ENCODE measurements at places on chromosomes 3 and 15. TPM values are rescaled to one million over a fixed set of nuclear protein-coding genes. Genes with fewer than 3 reads are reported as not detected.
A peak's percentile ranks its signal among the peaks of the same experiment; 100 is the strongest.

Gene GOLGA8M
- not detected for total RNA-seq

Gene DET1
- 8.8 TPM for total RNA-seq

Gene FAM81A
- total RNA-seq, result not detected

Gene GPR176
- total RNA-seq, result 15.9 TPM

Gene TEX55
- not detected for total RNA-seq

Gene IL12A
- total RNA-seq, result not detected

Gene CHRNA7
- 19.1 TPM for total RNA-seq

- H3K4me3 ChIP-seq, result no peak overlapping the region
- H3K36me3 ChIP-seq, result no peaks in the 10 kb centered on the region
- no peak overlapping the region for H3K27ac ChIP-seq
- no peak for DNase-seq
Observed at GRCh38 chr3:172101107-172101506, 61.7 kb downstream of the FNDC3B start.

- peaks cover 1% of the 10 kb centered on the region for H3K27me3 ChIP-seq
- peak overlapping the region; percentile 97 for H3K27ac ChIP-seq
- peaks cover 30% of the 10 kb centered on the region for H3K4me1 ChIP-seq
- peak overlapping the region; percentile 92 for H3K4me3 ChIP-seq
Observed at GRCh38 chr15:98865397-98866339, 141.9 kb downstream of the PGPEP1L start.

DNA sequence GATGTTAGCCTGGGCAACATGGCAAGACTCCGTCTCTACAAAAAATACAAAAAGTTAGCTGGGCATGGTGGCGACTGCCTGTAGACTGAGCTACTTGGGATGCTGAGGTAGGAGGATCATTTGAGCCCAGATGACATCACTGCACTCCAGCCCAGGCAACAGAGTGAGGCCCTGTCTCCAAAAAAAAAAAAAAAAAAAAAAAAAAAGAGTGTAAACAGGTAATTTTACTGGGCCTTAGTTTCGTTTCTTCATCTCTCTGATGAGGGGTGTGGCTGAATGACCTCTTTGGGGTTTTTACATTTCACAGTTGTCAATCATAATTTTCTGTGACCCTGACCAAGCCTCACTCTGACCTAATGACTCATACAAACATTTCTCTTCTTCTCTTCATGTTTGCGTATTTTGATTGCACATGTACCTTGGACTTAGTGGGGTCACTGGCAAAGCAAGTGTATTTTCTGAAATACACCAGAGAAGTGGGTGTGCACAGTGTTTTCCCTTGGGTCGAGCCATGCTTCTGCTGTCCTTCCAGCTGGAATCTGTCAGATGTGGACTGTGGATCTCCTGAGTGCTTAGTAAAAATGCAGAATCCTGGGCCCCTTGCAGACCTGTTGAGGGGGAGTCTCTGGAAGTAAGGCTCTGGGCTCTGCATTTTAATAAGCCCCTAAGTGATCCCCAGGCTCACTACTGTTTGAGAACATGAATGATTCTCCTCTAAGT, 140.5 kb downstream of the FNDC3B start:
- DNase-seq, result no peak
- H3K4me1 ChIP-seq, result peaks cover 5% of the 10 kb centered on the region
- no peak overlapping the region for H3K4me3 ChIP-seq
- H3K27ac ChIP-seq, result peak overlapping the region; percentile 7

DNA sequence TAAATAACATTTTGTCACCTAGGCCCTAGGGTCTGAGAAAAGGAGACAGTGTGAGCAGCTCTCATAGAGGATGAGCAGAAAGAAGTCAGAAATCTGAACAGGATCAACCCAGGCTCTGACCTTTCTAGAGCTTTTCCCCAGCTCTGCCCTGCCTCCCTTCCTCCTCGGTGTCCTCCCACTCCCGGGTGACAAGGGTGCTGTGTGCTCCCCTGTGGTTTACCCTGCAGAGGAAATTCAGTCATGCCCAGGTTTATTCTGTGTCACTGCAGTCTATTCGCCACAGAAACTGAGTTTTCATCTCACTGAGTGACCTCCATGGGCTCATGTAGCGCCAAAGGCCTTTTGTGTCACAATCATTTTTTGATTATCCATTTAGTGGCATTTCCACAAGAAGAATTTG, 76.6 kb downstream of the IL12A start:
- H3K27me3 ChIP-seq, result no peaks in the 10 kb centered on the region
- H3K36me3 ChIP-seq, result no peaks in the 10 kb centered on the region
- DNase-seq, result no peak
- H3K27ac ChIP-seq, result no peak overlapping the region
- no peak overlapping the region for H3K4me3 ChIP-seq
- H3K4me1 ChIP-seq, result no peaks in the 10 kb centered on the region

DNA sequence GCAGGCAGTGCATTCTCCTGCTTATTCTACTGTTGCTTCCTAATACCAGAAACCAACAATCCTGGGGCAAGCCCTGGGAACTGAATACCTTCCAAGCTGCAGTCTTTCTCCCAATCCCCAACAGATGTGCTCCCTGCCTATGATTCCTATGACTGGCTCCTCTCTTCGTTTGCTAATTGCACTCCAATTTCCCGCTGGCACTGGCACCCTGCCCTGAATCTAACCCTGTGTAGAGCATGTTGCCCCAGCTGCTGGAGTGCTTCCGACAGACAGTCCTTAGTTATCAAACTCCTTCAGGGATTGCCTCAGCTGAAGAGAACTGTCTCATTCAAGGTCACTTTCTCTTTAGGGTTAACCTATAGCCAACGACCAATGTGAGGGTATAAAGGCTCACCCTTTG, 214.1 kb downstream of the NECTIN3 start:
- peaks cover 2% of the 10 kb centered on the region for H3K27me3 ChIP-seq
- no peak for DNase-seq

- H3K4me1 ChIP-seq, result peaks cover 8% of the 10 kb centered on the region
- no peaks in the 10 kb centered on the region for H3K36me3 ChIP-seq
- no peak overlapping the region for H3K4me3 ChIP-seq
- H3K27me3 ChIP-seq, result no peaks in the 10 kb centered on the region
Observed at GRCh38 chr15:37819191-37819590, 115.2 kb upstream of the TMCO5A start.

GRCh38 chr3:127829537-127829936, 7.2 kb upstream of the MGLL start:
- H3K27me3 ChIP-seq, result peaks cover 2% of the 10 kb centered on the region
- peaks cover 2% of the 10 kb centered on the region for H3K4me1 ChIP-seq
- no peak for DNase-seq
- peaks cover 50% of the 10 kb centered on the region for H3K36me3 ChIP-seq
- H3K27ac ChIP-seq, result no peak overlapping the region

DNA sequence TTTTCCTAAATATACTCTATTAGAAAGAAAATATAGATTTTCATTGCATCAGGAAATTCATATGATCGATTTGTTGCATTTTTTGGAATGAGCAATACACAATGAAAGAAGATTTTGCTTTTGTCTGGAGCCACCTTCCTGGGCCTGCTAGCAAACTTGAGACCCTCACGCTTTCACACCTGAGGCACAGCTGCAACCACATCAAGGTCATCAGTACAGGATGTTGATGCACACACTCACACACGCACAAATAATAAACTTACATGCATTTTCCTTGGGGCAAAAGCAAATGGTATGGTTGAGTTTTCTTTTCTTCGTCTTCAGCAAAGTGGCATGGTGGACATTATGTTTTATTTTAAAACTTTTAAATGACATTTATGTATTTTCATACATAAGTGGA, 64.8 kb upstream of the SATB1 start:
- peaks cover 2% of the 10 kb centered on the region for H3K27me3 ChIP-seq
- no peak for DNase-seq
- no peaks in the 10 kb centered on the region for H3K36me3 ChIP-seq
- peaks cover 2% of the 10 kb centered on the region for H3K4me1 ChIP-seq
- H3K27ac ChIP-seq, result no peak overlapping the region
- H3K4me3 ChIP-seq, result no peak overlapping the region

DNA sequence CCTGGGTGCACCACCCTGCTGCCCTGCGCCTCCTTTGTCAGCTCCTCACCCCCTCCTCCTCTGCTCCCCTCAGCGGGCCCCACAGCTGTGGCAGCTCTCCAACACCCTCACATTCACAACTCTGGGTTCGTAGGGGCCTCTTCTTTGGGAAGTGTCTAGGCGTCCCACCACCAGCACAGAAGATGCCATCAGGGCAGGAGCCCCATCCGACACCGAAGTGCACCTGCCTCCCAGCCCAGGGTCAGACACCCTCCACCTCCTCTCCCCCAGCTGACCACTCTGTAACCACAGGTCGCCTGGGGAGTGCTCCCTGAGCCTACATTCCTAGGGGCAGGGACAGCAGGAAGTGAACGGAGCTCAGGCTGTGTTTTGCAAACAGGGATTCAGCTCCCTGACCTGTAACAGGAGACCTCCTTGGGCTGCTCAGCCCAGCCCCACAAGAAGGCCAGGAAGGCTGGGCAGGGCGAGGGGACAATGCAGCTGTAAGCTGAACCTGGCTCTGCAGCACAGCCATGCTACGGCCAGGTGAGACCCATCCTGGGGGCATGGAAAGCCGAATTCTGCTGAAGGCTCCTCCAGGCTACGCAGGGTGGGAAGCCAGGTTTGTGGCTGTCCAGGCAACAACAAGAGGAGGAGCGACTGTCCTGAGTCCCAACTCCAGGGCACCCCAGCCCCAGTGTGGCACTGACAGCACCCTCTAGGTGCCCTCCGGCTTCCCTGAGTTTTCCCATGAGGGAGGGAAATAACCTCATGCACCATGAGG, 269.0 kb downstream of the GOLGA6L6 start:
- no peaks in the 10 kb centered on the region for H3K36me3 ChIP-seq
- H3K4me1 ChIP-seq, result no peaks in the 10 kb centered on the region
- no peak overlapping the region for H3K27ac ChIP-seq
- H3K4me3 ChIP-seq, result no peak overlapping the region
- no peaks in the 10 kb centered on the region for H3K27me3 ChIP-seq
- DNase-seq, result no peak

- H3K4me1 ChIP-seq, result no peaks in the 10 kb centered on the region
- no peak overlapping the region for H3K27ac ChIP-seq
- no peak overlapping the region for H3K4me3 ChIP-seq
- no peaks in the 10 kb centered on the region for H3K36me3 ChIP-seq
Observed at GRCh38 chr15:64779630-64780029, 4.2 kb upstream of the RBPMS2 start.
